ENCODE measurements at places on chromosomes 3 and 15.

GRCh38 chr3:19734453-19734852 is 199.6 kb downstream of the EFHB start:
- no peak overlapping the region for H3K27ac ChIP-seq
- H3K4me1 ChIP-seq: no peaks in the 10 kb centered on the region
- no peak for DNase-seq
- no peaks in the 10 kb centered on the region for H3K27me3 ChIP-seq
- H3K36me3 ChIP-seq: no peaks in the 10 kb centered on the region

GRCh38 chr3:179186426-179186825 is 38.3 kb downstream of the PIK3CA start:
- no peaks in the 10 kb centered on the region for H3K27me3 ChIP-seq
- H3K4me1 ChIP-seq: no peaks in the 10 kb centered on the region
- H3K4me3 ChIP-seq: no peak overlapping the region
- H3K27ac ChIP-seq: no peak overlapping the region

DNA sequence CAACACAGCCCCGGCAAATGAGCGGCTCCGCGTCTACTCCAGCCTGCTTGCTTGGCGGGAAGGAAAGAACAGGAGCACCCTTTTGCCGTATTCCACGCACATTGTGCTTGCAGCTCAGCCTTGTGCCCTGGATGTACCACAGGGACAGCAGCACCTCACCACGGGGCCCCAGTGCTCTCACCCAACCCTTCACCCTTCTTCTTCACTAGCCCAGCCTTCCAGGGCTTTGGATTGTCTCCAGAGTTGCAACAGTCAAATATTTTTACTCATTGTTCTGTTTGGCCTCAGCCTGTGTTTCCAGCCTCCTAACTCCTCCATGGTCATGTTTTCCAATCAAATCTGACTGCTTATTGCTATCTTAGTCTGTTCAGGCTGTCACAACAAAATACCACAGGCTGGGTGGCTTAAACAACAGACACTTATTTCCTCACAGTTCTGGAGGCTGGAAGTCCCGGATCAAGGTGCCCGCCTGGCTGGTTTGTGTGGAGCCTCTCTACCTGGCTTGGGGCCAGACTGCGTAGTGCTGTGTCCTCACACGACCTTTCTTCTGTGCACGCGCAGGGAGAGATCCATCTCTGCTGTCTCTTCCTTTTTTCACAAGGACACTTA is 79.2 kb upstream of the ABHD17C start:
- no peak for DNase-seq
- H3K27me3 ChIP-seq: no peaks in the 10 kb centered on the region
- peaks cover 2% of the 10 kb centered on the region for H3K4me1 ChIP-seq
- no peaks in the 10 kb centered on the region for H3K36me3 ChIP-seq
- H3K27ac ChIP-seq: no peak overlapping the region
- H3K4me3 ChIP-seq: no peak overlapping the region

DNA sequence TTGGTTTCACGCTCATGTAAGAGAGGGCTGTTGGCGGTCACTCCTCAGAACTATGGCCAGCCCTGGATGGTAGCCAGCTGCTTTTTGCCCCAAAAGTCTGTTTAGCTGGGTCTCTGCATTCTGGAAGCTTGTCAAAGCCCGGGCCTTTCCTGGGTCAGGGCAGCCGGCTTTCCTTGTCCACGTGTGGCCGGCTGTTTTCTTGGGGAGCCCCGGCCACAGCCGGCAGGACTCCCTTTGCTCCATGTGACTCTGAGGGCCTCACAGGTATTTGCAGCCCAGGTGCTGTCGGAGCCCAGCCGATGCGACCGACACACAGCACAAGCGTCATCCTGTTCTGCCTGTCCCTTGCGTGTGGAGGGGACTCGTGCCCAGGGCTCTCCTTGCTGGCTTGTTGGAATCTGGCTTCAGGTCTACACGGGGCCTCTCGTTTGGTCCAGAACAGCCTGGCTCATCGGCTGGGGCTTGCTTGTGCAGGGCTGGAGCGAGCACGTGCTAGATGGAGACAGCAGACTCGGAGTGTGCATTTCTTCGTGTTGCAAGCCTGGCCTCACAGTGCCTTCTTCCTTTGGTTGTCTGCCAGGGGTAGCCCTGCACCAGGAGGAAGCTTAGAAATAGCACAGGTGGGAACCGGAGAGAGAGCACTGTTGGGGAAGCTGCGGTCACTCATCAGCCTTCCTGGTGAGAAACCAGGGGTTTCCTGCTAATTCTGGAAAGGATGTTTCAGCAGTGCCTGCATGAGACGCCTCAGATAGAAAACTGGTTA is 51.5 kb downstream of the PGPEP1L start:
- no peak for DNase-seq
- no peaks in the 10 kb centered on the region for H3K27me3 ChIP-seq
- H3K4me1 ChIP-seq: no peaks in the 10 kb centered on the region
- H3K36me3 ChIP-seq: peaks cover 46% of the 10 kb centered on the region
- H3K27ac ChIP-seq: no peak overlapping the region
- H3K4me3 ChIP-seq: no peak overlapping the region

DNA sequence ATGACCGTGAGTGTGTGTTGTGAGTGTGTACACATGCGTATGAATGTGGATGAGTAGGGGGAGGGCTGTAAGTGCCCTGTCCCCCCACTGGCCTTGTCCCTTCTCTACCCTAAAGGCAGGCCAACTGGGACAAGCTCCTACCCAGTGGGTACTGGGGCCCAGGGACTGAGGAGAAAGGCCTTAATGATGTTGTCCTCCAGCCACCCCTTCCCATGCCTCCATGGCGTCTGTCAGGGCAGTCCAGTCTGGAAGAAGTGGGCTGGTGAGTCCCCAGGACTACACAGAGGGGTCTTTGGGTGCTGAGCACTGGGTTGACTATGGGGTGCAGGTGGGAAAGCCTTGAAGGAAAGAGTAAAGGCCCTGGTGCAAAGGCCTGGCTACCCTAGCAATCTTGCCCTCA is 16.9 kb upstream of the CORO2B start:
- no peaks in the 10 kb centered on the region for H3K27me3 ChIP-seq
- peaks cover 26% of the 10 kb centered on the region for H3K4me1 ChIP-seq
- H3K27ac ChIP-seq: no peak overlapping the region

- H3K4me3 ChIP-seq: no peak overlapping the region
- no peak overlapping the region for H3K27ac ChIP-seq
- DNase-seq: no peak
Measured at GRCh38 chr15:28129231-28129848, 30.2 kb upstream of the OCA2 start.

- H3K36me3 ChIP-seq: no peaks in the 10 kb centered on the region
- no peak for DNase-seq
- no peaks in the 10 kb centered on the region for H3K27me3 ChIP-seq
- H3K27ac ChIP-seq: no peak overlapping the region
- no peaks in the 10 kb centered on the region for H3K4me1 ChIP-seq
Measured at GRCh38 chr3:70000028-70000410, 486 bp downstream of the SAMMSON start.

GRCh38 chr3:7489417-7489816 is 628.5 kb downstream of the GRM7 start:
- H3K36me3 ChIP-seq: no peaks in the 10 kb centered on the region
- DNase-seq: no peak
- H3K4me1 ChIP-seq: no peaks in the 10 kb centered on the region
- H3K4me3 ChIP-seq: no peak overlapping the region
- H3K27ac ChIP-seq: no peak overlapping the region

- H3K4me1 ChIP-seq: no peaks in the 10 kb centered on the region
- H3K27ac ChIP-seq: no peak overlapping the region
- no peaks in the 10 kb centered on the region for H3K36me3 ChIP-seq
- DNase-seq: no peak
- no peak overlapping the region for H3K4me3 ChIP-seq
Measured at GRCh38 chr3:128014548-128014947, 37.7 kb upstream of the SEC61A1 start.

DNA sequence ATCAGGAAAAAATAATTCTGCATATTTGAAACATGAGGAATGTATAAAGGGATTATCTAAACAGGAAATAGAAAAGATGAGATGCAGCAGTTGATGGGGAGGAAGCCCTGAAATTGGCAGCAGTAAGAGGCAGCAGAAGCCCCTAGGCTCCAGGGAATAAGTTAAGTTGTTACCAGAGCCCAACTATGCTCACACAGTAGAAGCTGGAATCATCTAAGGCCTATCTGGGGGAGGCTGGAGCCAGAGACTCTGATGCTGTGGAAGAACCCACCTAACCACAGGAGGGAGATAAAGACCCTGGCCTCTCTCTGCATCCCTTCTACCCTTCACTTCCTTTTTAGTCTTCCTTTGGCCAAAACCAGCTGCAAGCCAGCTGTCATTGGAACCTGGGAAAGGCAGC is 519.7 kb downstream of the DIPK2A start:
- no peaks in the 10 kb centered on the region for H3K4me1 ChIP-seq
- no peak for DNase-seq
- H3K27me3 ChIP-seq: no peaks in the 10 kb centered on the region
- H3K27ac ChIP-seq: no peak overlapping the region
- no peaks in the 10 kb centered on the region for H3K36me3 ChIP-seq

- no peak for DNase-seq
- peaks cover 8% of the 10 kb centered on the region for H3K36me3 ChIP-seq
- H3K4me1 ChIP-seq: peaks cover 18% of the 10 kb centered on the region
- no peak overlapping the region for H3K4me3 ChIP-seq
- no peak overlapping the region for H3K27ac ChIP-seq
Measured at GRCh38 chr3:50649451-50649931, 25.2 kb upstream of the DOCK3 start.

Measured in H1 (cell line).